Mesenteric fat pad (tissue), 1 donor: ENCODE measurements at places on chromosomes 11 and 22. TPM values are rescaled to one million over a fixed set of nuclear protein-coding genes. Genes with fewer than 3 reads are reported as not detected.

GRCh38 chr11:10329935-10330334, 25.1 kb downstream of the ADM start:
- no peak for DNase-seq

GRCh38 chr22:33971561-33971961, 51.3 kb upstream of the LARGE1 start:
- DNase-seq: no peak

DNA sequence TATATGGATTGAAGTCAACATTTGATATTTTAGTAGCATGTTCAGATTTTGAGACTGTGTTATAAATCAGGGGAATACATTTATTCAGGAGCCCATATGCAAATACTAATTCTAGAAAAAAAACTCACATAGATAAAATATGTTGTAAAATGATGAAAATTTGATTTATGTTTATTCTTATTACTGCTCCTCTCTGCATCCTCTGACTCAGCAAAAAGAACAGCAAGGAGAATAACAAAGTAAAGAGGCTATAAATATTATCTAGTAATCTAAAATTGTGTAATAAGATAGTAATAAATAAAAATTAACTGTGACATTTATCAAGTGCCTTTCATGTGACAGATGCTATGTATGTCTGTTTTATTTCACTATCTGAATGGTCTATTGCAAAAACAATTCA, 507.2 kb upstream of the ANO3 start:
- no peak for DNase-seq

DNA sequence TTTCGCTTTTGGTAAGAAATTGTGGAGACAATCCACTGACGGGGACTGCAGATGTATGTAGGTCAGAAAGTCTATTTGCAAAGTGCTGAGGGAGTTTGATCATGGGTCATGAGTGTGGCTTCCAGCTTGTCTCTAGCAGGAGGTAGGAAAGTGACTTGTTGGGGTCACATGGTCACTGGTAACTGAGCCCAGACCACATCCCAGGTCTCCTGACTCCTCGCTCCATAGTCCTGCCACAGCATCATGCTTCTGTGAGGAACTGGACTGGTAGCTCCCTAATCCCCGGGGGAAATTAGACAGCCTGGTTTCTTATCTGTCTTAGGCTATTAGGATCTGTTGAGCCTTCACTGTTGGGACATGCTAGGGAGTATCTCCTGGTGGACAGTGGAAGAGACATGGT, 142.1 kb downstream of the MYO18B start:
- no peak for DNase-seq

GRCh38 chr22:26766510-26767350, 109.3 kb downstream of the MIAT start:
- DNase-seq: no peak

- no peak for DNase-seq
These were observed 45.8 kb downstream of the MIAT start for GRCh38 chr22:26702906-26703830.

DNA sequence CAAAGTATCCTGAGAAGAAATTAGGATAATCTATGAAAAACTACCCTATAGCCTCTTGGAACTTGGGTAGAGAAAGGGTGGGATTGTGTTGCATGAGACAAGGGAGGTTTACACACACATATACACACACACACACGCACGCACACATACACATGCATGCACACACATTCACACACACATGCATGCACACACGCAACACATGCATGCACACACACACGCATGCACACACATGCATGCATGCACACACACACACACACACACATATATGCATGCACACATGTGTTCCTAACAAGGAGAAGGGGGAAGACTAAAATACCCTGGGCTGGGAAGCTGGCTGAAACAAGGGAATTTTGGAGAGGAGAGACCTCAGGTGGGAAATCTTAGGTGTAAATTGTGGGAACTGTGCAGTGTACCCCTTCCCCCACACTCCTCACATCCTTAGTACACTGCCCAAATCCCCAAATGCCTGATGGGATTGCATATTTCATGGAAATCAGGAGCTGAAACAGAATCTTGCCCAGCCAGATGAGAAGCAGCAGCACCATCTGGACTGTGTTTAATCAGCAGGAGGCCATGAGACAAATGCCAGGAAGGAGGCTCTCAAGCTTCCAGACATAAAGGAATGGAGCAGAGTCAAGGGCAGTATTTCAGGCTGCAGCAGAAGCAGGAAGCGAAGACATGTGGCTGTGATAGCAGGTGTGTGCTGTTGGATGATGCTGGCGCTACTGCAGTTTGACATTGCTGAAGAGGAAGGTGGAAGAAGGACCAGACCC, 14.6 kb upstream of the POLD3 start:
- no peak for DNase-seq

GRCh38 chr11:3840870-3841425, at the start of gene RHOG:
Gene RHOG, minus strand, starts transcription at chr11:3840959. Its CDS starts 12,821 bp downstream, at chr11:3828138.
- peak; percentile 94 for DNase-seq

OR56A1 gene
- total RNA-seq: 0.03 TPM

VWCE gene
- total RNA-seq: 7.7 TPM

RGL4 gene
- total RNA-seq: 1.5 TPM
